ENCODE measurements at places on chromosomes 3 and 15.

GRCh38 chr15:73829523-73829922, 43.8 kb upstream of the TBC1D21 start:
- no peak overlapping the region for H3K27ac ChIP-seq
- H3K36me3 ChIP-seq: no peaks in the 10 kb centered on the region
- H3K27me3 ChIP-seq: peaks cover 56% of the 10 kb centered on the region
- H3K4me1 ChIP-seq: no peaks in the 10 kb centered on the region
- no peak overlapping the region for H3K4me3 ChIP-seq

DNA sequence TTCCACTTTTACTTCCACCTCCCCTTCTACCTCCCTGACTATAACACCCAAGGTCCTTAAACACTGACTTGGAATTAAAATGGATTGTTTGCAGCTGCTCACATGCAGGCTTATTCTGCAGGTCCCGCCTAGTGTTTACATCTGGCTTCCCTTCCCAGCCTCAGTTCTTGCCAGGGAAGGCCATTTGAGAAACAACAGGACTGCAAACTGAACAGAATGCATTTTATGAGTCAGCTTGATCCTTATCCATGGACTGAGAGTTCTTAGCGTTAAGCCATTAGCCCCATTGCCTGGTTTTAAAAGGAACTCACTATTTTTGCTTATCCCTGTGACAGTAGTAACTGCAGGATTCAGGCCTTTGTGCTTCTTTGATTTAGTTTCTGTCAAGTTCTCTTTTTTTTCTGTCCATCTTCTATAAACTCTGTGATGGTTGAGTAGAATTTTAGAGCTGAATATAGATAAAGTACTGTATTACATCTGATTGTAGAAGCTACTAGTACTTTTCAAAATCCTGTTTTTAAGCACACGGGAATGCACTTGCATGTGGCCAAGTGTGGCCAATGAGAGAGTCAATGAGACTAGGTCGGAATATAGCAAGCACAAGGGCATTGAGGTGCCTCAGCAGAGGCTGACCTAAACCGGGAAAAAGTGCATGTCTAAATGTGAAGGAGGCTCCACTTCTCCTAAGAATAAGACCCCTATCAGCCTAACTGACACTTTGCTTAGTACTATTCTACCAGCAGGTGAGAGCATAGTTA, 106.4 kb downstream of the TUSC7 start:
- DNase-seq: no peak
- H3K36me3 ChIP-seq: no peaks in the 10 kb centered on the region
- no peaks in the 10 kb centered on the region for H3K27me3 ChIP-seq
- H3K27ac ChIP-seq: no peak overlapping the region
- no peak overlapping the region for H3K4me3 ChIP-seq

- no peaks in the 10 kb centered on the region for H3K27me3 ChIP-seq
- peak overlapping the region; percentile 86 for H3K4me3 ChIP-seq
- H3K4me1 ChIP-seq: peaks cover 62% of the 10 kb centered on the region
- peak overlapping the region; percentile 97 for H3K27ac ChIP-seq
- no peak for DNase-seq
These were observed 535 bp downstream of the MCTP2 start for GRCh38 chr15:94231723-94232468.

GRCh38 chr3:14687360-14687759, 12.4 kb downstream of the C3orf20 start:
- H3K36me3 ChIP-seq: peaks cover 3% of the 10 kb centered on the region
- H3K27me3 ChIP-seq: no peaks in the 10 kb centered on the region
- DNase-seq: no peak

DNA sequence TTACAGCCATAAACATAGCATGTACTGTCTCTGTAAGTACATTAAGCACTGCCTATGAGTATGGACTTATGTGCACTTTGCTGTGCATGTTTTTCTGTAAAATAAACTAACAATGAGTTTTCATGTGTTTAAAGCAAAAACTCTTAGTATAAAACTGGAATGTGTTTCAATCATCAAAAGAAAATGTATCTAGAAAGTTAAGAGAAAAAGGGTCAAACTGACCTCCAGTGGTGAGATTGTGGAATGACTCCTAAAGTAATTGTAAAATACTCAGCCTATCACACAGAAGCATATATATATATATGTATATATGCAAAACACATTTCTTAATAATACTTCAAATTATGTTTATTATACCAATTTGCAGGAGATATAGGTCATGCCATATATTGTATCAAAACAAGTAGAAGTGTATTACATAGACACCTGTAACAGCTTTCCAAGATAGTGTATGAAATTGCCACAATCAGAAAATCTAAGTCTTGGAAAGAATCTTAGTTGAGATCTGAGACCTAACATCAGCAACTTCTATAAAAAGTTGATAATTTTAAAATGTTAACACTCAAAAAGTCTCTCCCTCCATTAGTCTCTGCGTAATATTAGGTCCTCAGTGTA, 199.6 kb downstream of the FMN1 start:
- DNase-seq: no peak
- H3K27me3 ChIP-seq: peaks cover 6% of the 10 kb centered on the region
- H3K4me3 ChIP-seq: no peak overlapping the region
